PC-3 (cell line): ENCODE measurements at places on chromosomes 6 and 20. TPM values are rescaled to one million over a fixed set of nuclear protein-coding genes. Genes with fewer than 3 reads are reported as not detected.
A peak's percentile ranks its signal among the peaks of the same experiment; 100 is the strongest.

Gene SLC17A4
- not detected in 2 replicates for total RNA-seq

Gene SERINC1
- 27.8 and 31.7 TPM in 2 replicates for total RNA-seq

Gene HLA-DOB
- total RNA-seq = 0.29 and 0.63 TPM in 2 replicates

Gene MAP1LC3A
- total RNA-seq = 0.22 and 2.7 TPM in 2 replicates

Gene CDKAL1
- total RNA-seq = 13.8 and 14.9 TPM in 2 replicates

Gene SIRPD
- 0.18 and 0.23 TPM in 2 replicates for total RNA-seq

Gene NUDT3
- total RNA-seq = 24.6 and 28.7 TPM in 2 replicates

GRCh38 chr6:44404715-44405099, 17.2 kb downstream of the CDC5L start:
- peaks cover 75% of the 10 kb centered on the region for H3K36me3 ChIP-seq
- H3K27ac ChIP-seq = no peak overlapping the region; the same call in 1 of the 2 replicates
- no peak overlapping the region for H3K4me3 ChIP-seq
- peaks cover 11% of the 10 kb centered on the region for H3K4me1 ChIP-seq
- H3K27me3 ChIP-seq = no peaks in the 10 kb centered on the region
- no peak for DNase-seq

DNA sequence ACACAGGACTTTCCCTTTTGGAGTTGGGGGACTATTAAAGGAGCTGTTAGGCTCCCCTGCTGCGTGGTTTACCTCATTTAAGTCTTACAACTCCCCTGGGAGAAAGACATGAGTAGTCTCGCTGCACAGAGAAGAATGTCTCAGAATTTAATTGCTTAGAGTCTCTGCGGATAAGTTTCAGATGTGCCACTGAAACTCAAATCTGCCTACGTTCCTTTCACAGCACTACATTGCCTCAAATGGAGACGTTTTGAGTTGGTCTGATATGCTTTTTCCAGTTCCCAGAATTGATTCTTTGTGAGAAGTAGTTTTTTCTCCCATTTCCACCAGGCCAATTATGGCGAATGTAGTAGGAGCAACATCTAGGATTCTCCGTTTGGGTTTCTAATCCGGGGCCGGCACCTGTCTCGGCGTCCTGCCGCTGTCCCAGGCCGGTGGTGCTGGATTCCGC, 532 bp upstream of the SLC35F1 start:
- no peaks in the 10 kb centered on the region for H3K36me3 ChIP-seq
- no peaks in the 10 kb centered on the region for H3K4me1 ChIP-seq
- H3K27ac ChIP-seq = no peak overlapping the region
- no peak overlapping the region for H3K4me3 ChIP-seq
- H3K27me3 ChIP-seq = peaks cover 50% of the 10 kb centered on the region
- peak; percentile 11 for DNase-seq

- H3K27me3 ChIP-seq = no peaks in the 10 kb centered on the region
- DNase-seq = no peak
- no peaks in the 10 kb centered on the region for H3K4me1 ChIP-seq
- H3K27ac ChIP-seq = no peak overlapping the region
- H3K36me3 ChIP-seq = no peaks in the 10 kb centered on the region
- H3K4me3 ChIP-seq = no peak overlapping the region
These were observed 41.4 kb downstream of the MAP3K5 start for GRCh38 chr6:136750696-136751521.

DNA sequence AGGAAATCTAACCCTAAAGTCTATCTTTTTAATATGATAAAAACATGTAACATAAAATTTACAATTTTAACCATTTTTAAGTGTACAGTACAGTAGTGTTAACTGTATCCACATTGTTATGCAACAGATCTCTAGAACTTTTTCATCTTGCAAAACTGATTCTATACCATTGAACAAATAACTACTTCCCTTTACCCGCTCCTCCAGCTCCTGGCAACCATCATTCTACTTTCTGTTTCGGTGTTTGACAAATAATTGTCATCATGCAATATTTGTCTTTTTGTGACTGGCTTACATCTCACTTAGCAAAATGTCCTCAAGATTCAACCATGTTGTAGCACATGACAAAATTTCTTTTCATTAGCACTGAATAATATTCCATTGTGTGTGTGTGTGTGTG, 203.2 kb downstream of the SIM1 start:
- no peak overlapping the region for H3K4me3 ChIP-seq
- H3K27ac ChIP-seq = no peak overlapping the region
- no peaks in the 10 kb centered on the region for H3K27me3 ChIP-seq
- no peak for DNase-seq
- no peaks in the 10 kb centered on the region for H3K36me3 ChIP-seq
- no peaks in the 10 kb centered on the region for H3K4me1 ChIP-seq

DNA sequence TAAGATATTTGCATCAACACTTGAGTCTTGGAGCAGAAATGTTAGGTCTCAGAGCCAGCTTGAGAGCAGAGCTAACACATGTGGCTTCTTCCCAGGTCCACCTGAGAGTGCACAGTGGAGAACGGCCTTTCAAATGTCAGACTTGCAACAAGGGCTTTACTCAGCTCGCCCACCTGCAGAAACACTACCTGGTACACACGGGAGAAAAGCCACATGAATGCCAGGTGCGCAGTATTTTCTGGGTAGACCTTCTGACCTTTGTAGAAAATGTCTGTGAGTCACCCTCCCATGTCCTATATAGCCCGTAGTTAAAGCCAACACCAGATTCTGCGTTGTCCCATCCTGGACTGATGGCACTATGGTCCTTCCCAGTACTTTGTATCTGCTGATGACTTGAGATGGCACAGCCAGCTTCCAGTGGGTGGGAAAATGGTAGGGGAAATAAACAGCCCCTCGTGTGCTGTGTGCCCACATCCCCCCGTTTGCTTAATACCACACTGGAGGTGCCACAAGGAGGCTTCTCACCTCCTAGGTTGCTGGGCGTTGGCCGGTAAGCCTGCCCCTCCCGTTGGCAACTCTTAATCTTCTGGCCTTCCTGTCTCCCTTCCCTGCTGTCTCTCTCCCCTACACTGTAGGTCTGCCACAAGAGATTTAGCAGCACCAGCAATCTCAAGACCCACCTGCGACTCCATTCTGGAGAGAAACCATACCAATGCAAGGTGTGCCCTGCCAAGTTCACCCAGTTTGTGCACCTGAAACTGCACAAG, 20.3 kb downstream of the PRDM1 start:
- no peak overlapping the region for H3K4me3 ChIP-seq
- H3K36me3 ChIP-seq = no peaks in the 10 kb centered on the region; the same call in 1 of the 2 replicates
- DNase-seq = no peak

DNA sequence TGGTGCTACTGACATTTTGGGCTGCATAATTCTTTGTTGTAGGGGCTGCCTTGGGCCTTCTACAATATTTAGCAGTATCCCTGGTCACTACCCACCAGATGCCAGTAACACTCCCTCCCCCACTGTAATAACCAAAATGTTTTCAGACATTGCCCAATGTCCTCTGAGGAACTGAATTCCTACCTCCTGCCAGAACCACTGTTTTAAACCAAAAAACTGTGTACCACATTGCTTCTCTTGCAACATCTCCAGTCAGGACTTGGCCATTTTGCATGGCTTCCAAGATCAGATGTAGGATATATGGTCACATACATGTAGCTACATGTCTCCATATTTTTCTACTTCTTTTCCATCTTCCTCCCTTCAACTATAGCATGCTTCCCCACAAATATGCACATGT, 97.4 kb upstream of the IFNGR1 start:
- H3K4me3 ChIP-seq = no peak overlapping the region
- no peak overlapping the region for H3K27ac ChIP-seq
- H3K36me3 ChIP-seq = no peaks in the 10 kb centered on the region
- H3K27me3 ChIP-seq = no peaks in the 10 kb centered on the region

GRCh38 chr6:41651246-41651961, 13.1 kb downstream of the MDFI start:
- peaks cover 7% of the 10 kb centered on the region; the same call in 1 of the 2 replicates for H3K4me1 ChIP-seq
- no peak overlapping the region for H3K27ac ChIP-seq
- DNase-seq = no peak
- peaks cover 5% of the 10 kb centered on the region for H3K36me3 ChIP-seq
- H3K27me3 ChIP-seq = no peaks in the 10 kb centered on the region

- H3K4me3 ChIP-seq = 0 out of 2 replicates have a peak overlapping the region, but pooled peaks have one; percentile 0
- peak overlapping the region; percentile 52 for H3K27ac ChIP-seq
- H3K27me3 ChIP-seq = no peaks in the 10 kb centered on the region
- DNase-seq = no peak
- peaks cover 42% of the 10 kb centered on the region for H3K4me1 ChIP-seq
- H3K36me3 ChIP-seq = peaks cover 76% of the 10 kb centered on the region
These were observed 9.2 kb downstream of the SLCO4A1 start for GRCh38 chr20:62651285-62652021.

DNA sequence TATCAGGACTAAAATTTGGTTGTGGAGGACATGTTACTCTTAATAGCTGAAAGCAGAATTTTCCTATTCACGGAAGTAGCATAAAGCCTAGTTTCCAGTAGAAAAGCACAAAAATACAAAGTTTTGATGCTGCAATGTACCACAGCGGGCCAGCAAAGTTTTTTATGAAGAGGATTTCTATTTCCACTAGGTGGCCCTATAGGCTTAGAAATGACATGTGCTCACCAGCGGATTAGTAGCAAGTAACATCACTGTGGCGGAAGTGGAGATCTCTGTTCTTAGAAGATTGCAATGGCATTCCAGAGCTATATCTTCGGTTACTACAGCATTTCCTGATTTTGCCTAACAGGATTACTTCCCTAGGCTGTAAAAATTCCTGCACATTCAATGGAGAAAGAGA, 1219.0 kb upstream of the EYS start:
- DNase-seq = peak; percentile 56
- H3K27me3 ChIP-seq = no peaks in the 10 kb centered on the region
- no peak overlapping the region for H3K27ac ChIP-seq
- H3K4me1 ChIP-seq = peaks cover 4% of the 10 kb centered on the region
- no peak overlapping the region for H3K4me3 ChIP-seq
- H3K36me3 ChIP-seq = no peaks in the 10 kb centered on the region

DNA sequence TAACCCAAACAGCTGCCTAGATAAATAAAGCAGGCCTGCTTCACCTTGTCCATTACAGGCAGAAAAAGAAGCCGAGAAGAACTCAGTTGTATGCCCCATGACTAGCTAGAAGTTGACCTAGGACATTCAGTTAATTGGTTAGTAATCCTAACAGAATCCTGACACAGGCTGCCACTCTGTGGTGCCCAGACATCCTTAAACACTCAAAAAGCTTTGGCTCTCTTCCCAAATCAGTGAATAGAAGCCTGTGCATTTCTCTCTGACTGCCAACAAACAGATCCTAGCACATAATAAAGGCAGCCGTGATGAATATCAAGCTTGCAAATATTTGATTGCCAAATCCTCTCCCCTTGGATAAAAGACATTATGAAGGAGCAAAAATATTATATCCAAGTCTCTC, 519.1 kb upstream of the EYS start:
- H3K27ac ChIP-seq = no peak overlapping the region
- DNase-seq = peak; percentile 38
- H3K4me1 ChIP-seq = no peaks in the 10 kb centered on the region
- no peak overlapping the region for H3K4me3 ChIP-seq
- no peaks in the 10 kb centered on the region for H3K36me3 ChIP-seq

DNA sequence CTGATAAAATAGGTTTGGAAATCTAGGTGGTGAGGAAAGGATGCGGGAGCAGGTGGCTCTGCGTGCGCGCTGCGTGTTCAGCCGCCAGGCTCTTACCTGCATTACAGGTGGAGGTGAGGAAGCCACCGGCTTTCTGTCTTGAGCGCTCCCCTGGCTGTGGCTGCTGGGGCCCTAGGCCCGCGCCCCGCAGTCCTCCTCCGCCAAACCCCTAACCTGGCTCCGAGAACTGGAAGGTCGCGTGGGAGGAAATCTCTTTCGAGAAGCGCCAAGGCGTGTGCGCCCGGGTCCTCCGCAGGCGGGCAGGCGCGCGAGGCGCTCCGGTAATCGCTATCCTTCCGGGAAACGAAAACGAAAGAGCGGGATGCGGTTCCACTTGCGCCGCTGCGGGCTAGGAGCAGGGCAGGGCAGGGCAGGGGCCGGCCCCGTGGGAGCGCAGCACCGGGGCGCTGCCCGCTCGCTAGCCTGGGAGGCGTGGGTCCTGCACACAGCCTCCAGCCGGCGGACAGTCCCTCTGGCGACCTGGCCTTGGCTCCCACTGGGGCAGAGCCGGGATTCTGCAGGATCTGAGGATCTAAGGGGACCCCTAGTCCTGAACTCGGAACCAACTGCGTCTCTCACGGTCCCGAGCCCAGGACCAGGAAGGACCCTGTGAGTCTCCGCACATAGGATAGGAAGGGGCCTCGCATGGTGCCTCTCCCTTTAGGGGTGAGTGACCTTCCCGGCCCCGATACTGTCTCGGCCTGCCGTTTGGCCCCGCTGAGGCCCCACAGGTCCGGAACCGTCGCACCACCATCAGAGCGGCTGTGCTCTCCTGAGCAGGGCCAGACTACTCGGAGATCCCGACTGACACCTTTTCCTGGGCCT, at the start of gene ETV7:
Gene ETV7, minus strand, starts transcription at position 230 of the 864 bp plus-strand sequence. Its CDS starts 128 bp downstream, at position 102.
- no peaks in the 10 kb centered on the region for H3K36me3 ChIP-seq
- DNase-seq = peak; percentile 20
- peaks cover 24% of the 10 kb centered on the region for H3K27me3 ChIP-seq
- peaks cover 12% of the 10 kb centered on the region for H3K4me1 ChIP-seq
- no peak within 1 kb of the TSS for H3K27ac ChIP-seq
- peak within 1 kb of the TSS; percentile 72 for H3K4me3 ChIP-seq

DNA sequence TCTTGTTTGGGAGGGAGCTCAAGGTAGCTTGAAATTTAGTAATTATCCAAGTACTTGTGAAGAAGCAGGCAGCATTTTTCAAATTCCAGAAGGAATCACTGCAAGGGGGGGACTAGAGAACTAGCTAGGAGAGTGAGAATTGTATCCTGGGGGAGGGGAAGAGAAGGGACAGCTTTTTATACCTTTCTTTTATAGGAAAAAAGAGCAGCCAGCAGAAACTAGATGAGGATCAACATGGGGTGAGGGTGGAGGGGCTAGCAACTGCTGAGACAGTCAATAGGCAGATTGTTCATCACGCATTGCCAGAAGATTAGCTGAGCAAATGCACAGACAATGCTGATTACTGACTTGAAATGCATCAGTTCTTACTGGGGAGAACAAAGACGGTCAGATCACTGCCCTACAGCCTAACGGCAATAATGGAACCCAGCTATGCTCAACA, 514.3 kb upstream of the CITED2 start:
- DNase-seq = no peak
- H3K27ac ChIP-seq = no peak overlapping the region
- H3K36me3 ChIP-seq = no peaks in the 10 kb centered on the region
- H3K4me1 ChIP-seq = no peaks in the 10 kb centered on the region
